ENCODE measurements at places on chromosomes 5 and 9. TPM values are rescaled to one million over a fixed set of nuclear protein-coding genes. Genes with fewer than 3 reads are reported as not detected.

- DNase-seq, result no peak
- H3K27ac ChIP-seq, result no peak overlapping the region
- H3K4me1 ChIP-seq, result no peaks in the 10 kb centered on the region
- peaks cover 16% of the 10 kb centered on the region for H3K36me3 ChIP-seq
- H3K4me3 ChIP-seq, result no peak overlapping the region
- no peaks in the 10 kb centered on the region for H3K27me3 ChIP-seq
Measured at GRCh38 chr5:96187309-96188027, 225.8 kb upstream of the ELL2 start.

GRCh38 chr5:168649306-168649705, 70.1 kb upstream of the PANK3 start:
- H3K4me3 ChIP-seq, result no peak overlapping the region
- peaks cover 10% of the 10 kb centered on the region for H3K4me1 ChIP-seq
- H3K36me3 ChIP-seq, result peaks cover 6% of the 10 kb centered on the region
- no peak overlapping the region for H3K27ac ChIP-seq

DNA sequence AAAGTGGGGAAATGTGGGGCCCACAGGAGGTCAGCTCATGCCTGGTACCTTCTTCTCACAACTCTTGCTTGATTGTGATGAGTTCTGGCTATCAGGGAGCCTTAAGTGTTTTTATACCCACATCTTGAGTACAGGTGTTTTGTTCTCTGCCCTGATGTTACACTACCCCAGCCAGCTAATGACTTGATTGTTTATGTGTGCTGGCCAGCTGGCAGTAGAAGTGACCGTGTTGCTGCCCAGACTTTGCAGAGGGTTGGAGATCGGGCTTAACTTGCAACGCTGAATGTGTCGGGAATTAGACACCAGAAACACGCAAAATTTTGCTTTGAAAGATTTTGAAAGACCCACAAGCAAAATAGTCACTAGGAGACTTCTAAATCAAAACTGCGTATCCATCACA, 16.9 kb upstream of the ZDHHC11B start:
- H3K27me3 ChIP-seq, result peaks cover 2% of the 10 kb centered on the region
- peaks cover 2% of the 10 kb centered on the region for H3K4me1 ChIP-seq
- H3K36me3 ChIP-seq, result peaks cover 51% of the 10 kb centered on the region
- no peak overlapping the region for H3K4me3 ChIP-seq
- DNase-seq, result no peak

DNA sequence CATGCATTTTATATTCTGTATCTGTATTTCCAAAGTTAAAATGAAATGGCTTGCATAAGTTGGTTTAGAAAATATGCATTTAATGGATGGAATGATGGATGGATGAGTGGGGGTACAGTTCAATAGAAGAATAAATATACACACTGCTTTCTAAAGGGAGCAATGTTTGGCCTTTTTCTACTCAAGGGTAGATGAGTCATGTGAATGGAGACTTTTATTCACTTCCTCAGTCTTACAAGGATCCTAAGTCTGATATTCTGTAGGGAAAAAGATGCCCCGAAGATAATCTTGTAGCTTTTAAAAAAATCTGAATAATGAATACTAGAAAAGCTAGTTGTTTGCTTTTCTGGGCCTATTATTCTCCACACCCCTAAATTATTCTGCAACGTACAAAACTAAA, 2112.1 kb downstream of the MAT2B start:
- H3K4me1 ChIP-seq, result peaks cover 13% of the 10 kb centered on the region

DNA sequence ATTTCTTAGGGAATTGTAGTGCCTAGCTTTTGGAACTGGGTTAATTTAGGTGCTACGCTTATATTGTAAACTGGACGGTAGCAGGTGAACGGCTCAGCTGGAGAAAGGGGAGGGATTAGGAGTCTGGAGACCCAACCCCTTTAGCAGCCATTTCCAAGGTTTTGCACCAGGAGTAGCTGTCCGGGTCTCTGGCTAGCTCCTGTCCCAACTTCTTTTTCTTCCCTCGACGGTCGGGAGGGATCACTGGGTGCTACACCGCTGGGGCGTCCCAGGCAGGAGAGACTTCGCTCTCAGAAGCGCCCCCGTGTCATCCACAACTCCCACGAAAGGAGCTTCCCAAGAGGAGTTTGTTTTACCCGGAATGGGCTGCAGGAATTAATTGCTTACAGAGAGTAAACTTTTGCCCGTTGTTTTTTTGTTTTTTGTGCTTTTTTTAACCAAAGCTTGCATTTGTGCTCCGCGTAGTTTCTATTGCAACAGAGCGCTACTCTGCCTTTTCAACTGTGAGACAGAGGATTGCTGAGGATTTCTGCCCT, 1640.9 kb upstream of the C9orf72 start:
- H3K36me3 ChIP-seq, result no peaks in the 10 kb centered on the region
- DNase-seq, result peak; percentile 40
- peaks cover 8% of the 10 kb centered on the region for H3K4me1 ChIP-seq
- H3K4me3 ChIP-seq, result peak overlapping the region; percentile 96

TAS2R1 gene
- total RNA-seq, result not detected

DNA sequence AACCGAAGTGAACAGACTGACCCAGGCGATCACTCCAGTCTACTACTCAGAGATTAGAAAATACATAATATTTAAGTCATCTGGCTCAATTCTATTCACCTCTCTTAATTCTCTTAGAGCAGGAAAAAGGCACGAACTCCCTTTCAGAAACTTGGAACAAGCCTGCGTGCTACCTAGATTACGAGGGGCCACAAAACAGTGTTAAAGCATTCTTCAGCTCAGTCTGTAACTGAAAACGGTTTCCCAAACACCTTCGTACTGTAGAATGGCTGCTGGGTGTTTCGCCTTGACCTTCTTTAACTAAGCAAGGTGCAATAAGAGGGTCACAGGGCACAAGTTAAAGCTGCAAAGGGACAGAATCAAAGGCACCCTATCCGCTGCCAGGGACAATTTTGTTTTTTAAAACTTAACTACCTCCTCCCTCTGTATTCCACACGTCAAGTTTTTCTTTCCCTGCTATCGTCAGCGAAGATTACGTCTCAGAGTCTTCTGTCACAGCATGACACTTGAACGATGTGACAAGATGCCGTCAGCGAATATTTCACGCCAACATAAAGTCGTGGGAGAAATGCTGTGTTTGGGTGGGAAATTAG, 687 bp downstream of the LYSMD3 start:
- no peaks in the 10 kb centered on the region for H3K36me3 ChIP-seq
- no peaks in the 10 kb centered on the region for H3K4me1 ChIP-seq
- H3K4me3 ChIP-seq, result peak overlapping the region; percentile 86
- peaks cover 4% of the 10 kb centered on the region for H3K27me3 ChIP-seq

GRCh38 chr5:107555425-107556090, 115.2 kb downstream of the EFNA5 start:
- H3K27me3 ChIP-seq, result peaks cover 1% of the 10 kb centered on the region
- DNase-seq, result no peak
- H3K4me3 ChIP-seq, result no peak overlapping the region
- H3K36me3 ChIP-seq, result no peaks in the 10 kb centered on the region
- no peak overlapping the region for H3K27ac ChIP-seq
- H3K4me1 ChIP-seq, result peaks cover 59% of the 10 kb centered on the region

BRD9 gene
- 104 TPM for total RNA-seq

DNA sequence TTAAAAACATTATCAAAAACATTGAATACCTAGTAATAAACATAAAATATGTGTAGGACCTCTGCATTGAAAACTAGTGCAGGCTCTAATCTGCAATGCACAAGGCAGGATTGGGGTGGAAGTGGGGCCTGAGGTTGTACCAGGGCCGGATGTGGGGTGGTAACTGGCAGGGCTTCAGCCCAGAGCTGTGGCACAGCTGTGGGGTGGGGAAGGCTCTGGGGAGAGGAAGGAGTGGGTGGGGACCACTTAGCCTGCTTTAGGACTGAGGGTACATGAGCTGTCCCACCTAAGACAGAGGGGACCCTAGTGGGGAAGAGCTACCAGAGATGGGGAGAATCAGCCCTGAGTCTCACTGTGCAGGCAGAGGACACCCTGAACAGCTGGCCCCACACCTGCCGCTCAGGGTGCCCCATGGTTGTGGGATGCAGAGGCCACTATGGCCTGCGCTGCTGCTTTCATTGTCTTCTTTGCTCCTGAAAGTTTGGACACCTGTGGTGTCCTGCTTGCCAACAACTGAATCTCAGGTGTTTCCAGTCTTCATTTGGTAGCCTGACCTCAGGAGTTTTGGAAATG, 311.4 kb downstream of the TLE4 start:
- no peak overlapping the region for H3K4me3 ChIP-seq
- no peaks in the 10 kb centered on the region for H3K27me3 ChIP-seq

SMIM23 gene
- not detected for total RNA-seq

GRCh38 chr5:109450129-109450877, 40.5 kb upstream of the PJA2 start:
- DNase-seq, result no peak
- H3K27me3 ChIP-seq, result no peaks in the 10 kb centered on the region
- H3K27ac ChIP-seq, result no peak overlapping the region
- H3K36me3 ChIP-seq, result no peaks in the 10 kb centered on the region

- DNase-seq, result no peak
- H3K4me3 ChIP-seq, result no peak overlapping the region
- peaks cover 14% of the 10 kb centered on the region for H3K4me1 ChIP-seq
- H3K36me3 ChIP-seq, result peaks cover 16% of the 10 kb centered on the region
Measured at GRCh38 chr9:98451576-98451975, 196.1 kb upstream of the TBC1D2 start.

SHISAL2B gene
- total RNA-seq, result not detected

DNA sequence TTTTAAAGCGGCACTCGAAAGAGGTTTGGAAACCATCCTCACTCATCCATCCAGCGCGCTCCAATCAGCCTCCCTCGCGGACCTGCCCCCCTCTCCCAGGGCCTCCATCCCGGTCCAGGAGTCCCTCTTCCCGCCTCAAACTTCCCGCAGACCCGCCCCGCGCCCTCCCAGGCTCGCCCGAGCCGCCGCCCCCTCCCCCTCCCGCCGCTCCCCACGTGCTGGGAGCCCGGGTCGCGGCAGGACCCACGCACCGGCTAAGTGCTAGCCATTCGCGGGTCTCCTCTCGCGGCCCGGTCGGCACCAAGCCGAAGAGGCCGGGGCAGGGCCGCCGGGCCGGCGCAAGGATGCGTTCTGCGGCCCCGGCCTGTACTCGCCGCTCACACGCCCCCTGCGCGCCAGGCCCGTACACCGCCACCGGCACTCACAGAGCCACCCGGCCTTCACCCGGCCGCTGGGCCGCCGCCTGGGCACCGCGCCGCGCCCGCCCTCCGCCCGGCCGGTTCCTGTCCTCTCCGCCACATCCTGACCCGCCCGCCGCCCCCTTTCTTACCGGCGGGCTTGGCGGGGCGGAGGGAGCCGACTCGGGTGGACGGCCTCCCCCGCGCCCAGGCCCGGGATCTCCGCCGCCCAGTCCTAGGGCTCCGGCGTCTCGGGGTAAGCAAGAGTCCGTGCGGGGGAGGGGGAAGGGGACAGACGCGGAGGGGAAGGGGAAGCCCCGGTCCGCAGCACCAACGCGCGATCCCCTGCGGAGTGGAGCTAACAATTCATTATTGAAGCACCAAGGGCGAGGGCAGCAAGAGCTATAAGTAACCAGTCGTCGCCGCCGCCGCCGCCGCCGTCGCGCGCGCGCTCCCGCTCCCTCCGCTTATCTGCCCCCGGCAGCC, 576 bp downstream of the CHD1 start:
- H3K4me3 ChIP-seq, result peak overlapping the region; percentile 96
- H3K27ac ChIP-seq, result peak overlapping the region; percentile 80
- peaks cover 2% of the 10 kb centered on the region for H3K4me1 ChIP-seq
- peak; percentile 75 for DNase-seq
- peaks cover 10% of the 10 kb centered on the region for H3K27me3 ChIP-seq

GRCh38 chr9:72557549-72557948, 36.1 kb downstream of the TMC1 start:
- DNase-seq, result no peak
- H3K27me3 ChIP-seq, result no peaks in the 10 kb centered on the region
- no peak overlapping the region for H3K27ac ChIP-seq
- H3K4me1 ChIP-seq, result no peaks in the 10 kb centered on the region
- H3K36me3 ChIP-seq, result no peaks in the 10 kb centered on the region
- no peak overlapping the region for H3K4me3 ChIP-seq

TRAPPC13 gene
- 22.4 TPM for total RNA-seq

DNA sequence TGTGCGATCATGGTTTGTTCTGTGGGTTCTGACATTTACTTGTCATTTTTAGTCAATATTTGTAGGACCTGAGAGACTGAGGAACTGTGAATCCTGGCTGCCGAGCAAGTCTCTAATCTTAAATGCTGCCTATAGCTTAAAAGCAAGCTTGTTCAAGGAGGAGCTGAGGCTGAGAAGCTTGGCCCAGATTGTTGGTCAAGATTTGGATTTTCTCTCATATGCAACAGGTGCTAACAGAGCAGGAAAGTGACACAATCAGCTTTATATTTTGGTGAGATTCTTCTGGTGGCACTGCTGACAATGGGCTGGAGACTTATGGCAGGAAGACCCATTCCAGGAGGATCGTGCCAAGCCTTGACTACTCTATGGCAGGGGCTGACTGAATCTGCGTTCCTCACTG, 192.5 kb downstream of the MAPKAP1 start:
- H3K4me1 ChIP-seq, result peaks cover 18% of the 10 kb centered on the region
- peaks cover 5% of the 10 kb centered on the region for H3K27me3 ChIP-seq
- H3K4me3 ChIP-seq, result no peak overlapping the region
- H3K36me3 ChIP-seq, result no peaks in the 10 kb centered on the region

GRCh38 chr5:161778796-161779195, 69.1 kb upstream of the GABRA1 start:
- H3K27ac ChIP-seq, result no peak overlapping the region

BASP1 gene
- total RNA-seq, result 832 TPM

- no peak overlapping the region for H3K4me3 ChIP-seq
- peaks cover 2% of the 10 kb centered on the region for H3K27me3 ChIP-seq
- no peak overlapping the region for H3K27ac ChIP-seq
- no peaks in the 10 kb centered on the region for H3K36me3 ChIP-seq
- DNase-seq, result no peak
- H3K4me1 ChIP-seq, result peaks cover 8% of the 10 kb centered on the region
Measured at GRCh38 chr5:168836603-168837231, 257.5 kb upstream of the PANK3 start.

DNA sequence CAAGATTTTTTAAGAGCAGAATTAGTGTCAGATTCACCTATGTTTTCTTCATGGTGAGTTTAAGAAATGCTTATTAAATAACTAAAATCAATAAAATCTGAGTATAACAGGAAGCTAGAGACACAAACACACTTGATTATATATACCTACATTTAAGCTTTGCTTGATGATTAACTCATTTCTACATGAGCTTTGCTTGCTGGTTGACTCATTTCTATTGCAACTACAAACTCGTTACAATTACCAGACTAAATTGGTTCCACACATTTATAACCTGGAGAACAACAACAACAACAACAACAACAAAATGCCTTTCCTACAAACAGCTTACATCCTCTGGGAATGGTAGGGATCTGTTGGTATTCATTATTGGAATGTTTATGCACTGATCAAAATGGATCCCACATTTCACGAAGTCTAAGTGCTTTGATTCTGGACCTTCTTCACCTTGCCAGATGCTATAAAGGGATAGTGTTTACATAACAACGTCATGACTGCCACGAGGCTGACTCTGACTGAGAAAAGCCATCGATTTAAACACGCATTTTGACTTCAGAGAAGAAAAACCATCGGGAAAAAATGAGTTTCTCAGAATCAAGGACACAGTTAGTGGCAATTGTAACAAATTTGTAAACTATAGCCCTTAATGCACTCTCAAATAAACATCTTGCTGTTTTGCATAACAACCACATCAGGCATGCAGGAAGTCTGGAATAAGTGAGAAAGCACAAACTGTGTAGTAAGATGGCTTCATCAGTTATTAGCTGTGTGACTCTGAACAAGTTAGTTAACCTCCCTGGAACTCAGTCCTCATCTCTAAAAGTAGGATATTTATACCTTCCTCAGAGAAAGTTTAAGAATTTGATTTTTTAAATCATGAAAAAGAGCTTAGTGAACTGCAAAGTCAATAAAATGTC, 49.8 kb downstream of the RASEF start:
- no peak overlapping the region for H3K4me3 ChIP-seq
- H3K27me3 ChIP-seq, result peaks cover 1% of the 10 kb centered on the region
- H3K4me1 ChIP-seq, result no peaks in the 10 kb centered on the region
- H3K36me3 ChIP-seq, result no peaks in the 10 kb centered on the region
- H3K27ac ChIP-seq, result no peak overlapping the region
- DNase-seq, result no peak

All from glutamatergic neuron (in vitro differentiated cells).